Activated T-helper 1 cell treated with anti-CD3 and anti-CD28 coated beads, Interleukin-2, amount 50 U/mL, for 16 hours (primary cell): ENCODE measurements at places on chromosomes 7 and 10.

DNA sequence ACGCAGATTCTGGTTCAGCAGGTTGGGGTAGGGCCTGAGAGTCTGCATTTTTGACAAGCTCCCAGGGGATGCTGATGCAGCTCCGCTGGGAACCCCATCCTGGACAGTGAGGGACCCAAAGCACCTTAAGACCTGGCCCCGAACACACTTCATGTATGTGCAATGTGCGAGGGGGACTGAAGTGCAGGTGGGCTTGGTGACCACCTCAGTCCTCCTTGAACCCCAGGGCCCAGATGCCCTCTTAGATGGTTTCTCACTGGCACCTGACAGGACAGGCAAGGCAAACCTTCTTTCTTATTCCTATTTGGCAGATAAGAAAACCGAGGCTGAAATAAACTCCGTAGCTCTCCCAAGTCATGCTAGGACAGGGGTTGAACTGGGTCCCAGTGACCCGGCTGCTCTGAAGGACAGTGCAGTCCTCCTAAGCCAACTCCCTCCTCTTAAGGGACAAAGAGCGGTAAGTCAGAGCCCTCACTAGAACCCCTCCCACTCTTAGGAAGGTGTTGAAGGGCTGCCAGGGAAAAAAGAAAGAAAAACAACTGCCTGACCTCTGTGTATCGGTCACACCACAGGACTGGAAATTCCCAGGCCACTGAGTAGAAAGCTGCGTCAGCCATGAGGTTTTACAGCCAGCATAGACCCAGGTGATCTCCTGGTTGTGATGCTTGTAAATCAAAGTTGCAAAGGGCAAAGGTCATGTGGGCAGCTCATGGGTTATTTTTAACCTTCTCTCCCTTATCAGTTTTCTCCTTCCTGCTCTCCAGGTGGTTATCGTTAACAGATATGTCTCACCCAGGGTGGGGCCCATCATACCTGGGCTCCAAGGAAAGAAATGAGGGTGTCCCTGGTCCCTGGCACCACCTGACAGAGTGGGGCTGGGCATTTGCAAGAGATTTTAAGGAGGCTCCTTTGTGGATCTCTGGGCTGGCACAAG, 90.9 kb upstream of the SMNDC1 start:
- peak; percentile 9 for DNase-seq

- no peak for DNase-seq
Observed at GRCh38 chr10:47035819-47036337, 124.7 kb downstream of the PTPN20 start.

DNA sequence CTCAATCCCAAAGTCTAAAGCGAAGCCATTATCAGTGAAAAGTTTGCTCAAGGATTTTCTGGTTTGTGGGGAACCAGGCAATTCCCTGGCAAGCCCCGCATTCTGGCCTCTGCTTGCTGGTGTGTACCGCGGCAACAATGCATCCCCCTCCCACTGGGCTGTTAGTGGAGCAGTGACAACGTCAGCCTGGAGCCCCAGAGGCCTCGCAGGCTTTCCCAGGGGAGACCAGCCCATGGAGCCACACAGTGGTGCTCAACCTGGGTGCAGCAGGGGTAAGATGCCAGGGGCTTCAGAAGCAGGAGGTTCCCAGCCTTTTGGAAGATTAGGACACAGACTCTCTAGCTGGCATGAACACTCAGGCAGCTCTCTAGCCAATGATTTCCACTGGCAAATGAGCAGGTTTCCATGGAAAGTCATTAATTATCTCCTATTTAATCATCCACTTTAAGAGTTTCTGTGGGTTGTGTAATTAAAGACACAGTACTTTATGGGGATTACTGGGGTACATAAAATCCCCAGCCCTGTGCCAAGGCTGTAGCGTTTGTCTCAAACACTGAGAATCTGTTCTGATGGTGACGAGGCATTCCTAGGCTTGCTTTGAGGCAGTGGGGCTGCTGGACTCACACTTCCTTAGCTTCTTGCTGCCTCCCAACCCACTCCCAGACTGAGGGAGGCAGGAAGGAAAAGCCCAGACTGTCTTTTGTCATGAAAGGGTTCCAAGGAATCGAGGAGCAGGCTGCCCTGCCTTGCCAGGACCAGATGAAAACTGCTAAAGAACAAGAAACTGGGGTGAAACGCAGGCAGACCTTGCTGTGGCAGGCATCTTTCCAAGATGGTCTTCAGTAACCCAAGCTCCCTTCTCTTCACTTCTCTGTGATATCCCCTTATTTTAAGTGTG, 411.9 kb upstream of the SHH start:
- DNase-seq: no peak

GRCh38 chr10:100972115-100972903, 3.0 kb downstream of the SEMA4G start:
- no peak for DNase-seq

DNA sequence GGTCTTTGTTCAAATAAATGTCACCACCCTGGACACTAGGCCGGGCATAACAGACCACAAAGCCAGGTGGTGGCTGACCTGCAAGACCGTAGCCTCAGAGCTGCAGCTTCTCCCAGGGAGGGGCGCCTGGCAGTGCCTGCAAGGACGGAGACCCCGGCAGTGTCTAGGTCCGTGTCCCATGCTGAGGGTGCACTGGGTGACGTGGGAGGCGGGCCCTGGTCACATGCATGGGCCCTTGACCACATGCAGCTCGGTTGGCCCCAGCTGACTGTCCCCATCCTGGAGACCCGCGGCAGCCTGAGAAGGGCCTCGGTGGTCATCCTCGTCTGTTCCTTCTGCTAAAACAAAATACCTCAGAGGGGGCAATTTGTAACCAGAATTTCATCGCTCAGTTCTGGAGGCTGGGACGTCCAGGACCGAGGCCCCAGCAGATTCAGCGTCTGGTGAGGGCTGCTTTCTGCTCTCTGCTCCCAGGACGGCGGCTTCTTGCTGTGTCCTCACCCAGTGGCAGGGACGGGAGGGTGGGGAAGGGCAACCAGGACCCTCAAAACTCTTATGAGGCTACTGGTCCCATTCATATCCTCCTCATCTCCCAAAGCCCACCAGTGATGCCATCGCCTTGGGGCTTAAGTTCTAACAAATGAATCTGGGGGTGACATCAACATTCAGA, 36.8 kb downstream of the PWWP2B start:
- DNase-seq: no peak

GRCh38 chr10:127441350-127442219, 107.5 kb upstream of the NPS start:
- DNase-seq: no peak

- DNase-seq: no peak
Observed at GRCh38 chr10:34996843-34997242, 93.3 kb downstream of the CUL2 start.

- DNase-seq: no peak
Observed at GRCh38 chr7:72754312-72754711, 73.7 kb downstream of the TYW1B start.

DNA sequence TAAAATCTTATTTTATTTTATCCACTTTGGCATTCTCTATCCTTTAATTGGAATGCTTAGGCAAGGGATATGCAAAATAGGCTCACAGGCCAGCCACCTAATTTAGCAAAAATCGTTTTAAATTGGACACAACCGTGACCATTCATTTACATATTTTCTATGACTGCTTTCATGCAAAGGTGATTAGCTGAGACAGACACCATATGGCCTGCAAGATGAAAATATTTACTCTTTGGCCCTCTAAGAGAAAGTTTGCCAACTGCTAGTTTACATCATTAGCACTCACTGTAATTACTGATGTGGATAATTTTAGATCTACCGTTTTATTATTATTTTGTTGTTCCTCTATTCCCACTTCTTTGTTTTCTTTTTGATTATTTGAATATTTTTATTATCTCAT, 375.5 kb upstream of the LRRTM3 start:
- no peak for DNase-seq

DNA sequence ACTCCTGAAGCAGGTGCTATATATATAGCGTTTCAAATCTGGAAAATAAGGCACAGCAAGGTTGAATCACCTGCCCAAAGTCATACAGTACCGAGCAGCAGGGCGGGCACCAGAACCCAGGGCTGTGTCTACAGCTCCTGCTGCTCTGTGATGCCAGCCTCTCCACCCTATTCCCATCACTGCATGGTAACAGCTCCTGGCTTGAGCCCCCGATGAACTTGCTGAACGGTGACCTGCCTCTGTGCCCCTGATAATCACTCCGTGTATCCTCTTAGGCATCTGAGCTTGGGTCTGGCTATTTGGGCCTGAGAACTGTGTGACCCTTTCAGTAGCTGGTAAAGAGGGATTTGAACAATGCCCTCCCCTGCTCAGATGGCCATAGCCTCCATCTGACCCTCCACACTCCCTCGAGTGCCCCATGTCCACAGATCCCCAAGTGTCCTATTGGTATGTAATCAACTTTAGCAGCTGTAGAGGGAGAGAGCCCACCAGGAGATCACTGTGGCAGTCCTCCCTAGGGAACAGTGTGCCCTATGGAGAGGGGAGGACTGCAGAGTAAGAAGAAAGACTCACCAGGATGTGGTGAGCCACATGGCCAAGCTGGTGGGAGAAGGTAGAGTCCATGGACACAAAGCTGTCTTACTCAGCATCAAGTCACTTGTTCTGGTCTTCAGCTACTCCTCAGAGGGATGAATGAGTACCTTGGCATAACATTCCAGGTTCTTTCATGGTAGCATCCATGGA, 1.1 kb upstream of the ARHGAP22 start:
- DNase-seq: no peak

DNA sequence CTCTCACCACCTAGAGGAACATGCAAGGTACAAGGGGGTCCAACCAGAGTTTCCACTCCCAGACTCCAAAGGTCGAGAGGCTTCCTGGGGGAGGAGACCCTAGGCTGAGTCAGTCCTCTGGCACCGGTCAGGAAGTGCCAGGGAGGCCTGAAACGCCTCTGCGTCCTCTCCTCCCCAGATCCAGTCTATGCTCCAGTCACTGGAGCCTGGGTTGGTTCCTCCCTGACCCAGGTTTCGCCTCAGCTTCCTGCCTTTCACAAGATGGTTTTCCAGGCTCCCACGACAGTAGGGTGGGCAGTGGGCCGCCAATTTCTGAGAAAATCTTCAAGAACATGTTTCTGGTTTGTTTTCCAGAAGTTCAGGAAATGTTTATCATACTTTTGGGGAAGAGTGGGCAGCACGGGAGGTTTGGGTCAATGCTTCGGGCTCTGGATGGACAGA, 30.0 kb downstream of the DUSP5 start:
- DNase-seq: no peak

DNA sequence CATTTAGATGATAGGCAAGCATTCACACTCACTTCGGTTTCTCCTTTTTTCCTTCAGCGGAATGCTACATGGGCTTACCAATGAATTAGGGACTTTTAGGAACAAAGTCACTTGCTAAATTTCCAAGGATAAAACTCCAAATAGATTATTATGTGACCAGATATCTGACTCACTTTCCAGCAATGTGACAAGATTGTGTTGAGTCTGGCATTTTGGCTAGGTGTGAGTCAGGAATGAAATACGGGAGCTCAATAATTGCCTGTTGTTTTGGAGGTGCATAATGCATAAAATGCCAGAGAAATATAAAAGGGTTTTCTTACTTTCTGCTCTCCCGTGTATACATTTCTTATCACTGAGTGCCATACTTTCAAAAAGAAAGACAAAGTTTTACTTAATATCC, 721.1 kb downstream of the KCNMA1 start:
- DNase-seq: no peak

DNA sequence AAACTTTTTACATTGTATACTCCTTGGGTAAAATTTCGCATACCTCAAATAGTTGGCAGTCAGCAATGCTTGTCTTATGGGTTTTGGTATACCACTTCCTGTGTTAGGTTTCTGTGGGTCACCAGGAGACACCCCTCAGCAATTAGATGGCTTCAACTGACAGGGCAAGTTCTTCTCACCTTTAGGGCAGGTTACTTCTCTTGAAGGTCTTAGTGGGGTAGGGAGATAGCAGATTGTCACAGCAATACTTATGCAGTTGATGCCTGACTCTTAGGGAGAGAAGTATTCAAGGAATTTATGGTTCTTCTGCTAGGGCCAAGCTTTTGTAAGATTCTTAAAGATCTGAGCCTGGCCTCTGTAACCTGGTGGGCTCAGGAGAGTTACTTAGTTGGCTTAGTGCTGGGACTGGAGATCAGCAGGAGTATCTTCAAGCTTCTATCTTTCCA, 42.9 kb downstream of the MKLN1 start:
- no peak for DNase-seq

GRCh38 chr10:1526436-1527055, 210.8 kb downstream of the ADARB2 start:
- DNase-seq: no peak

DNA sequence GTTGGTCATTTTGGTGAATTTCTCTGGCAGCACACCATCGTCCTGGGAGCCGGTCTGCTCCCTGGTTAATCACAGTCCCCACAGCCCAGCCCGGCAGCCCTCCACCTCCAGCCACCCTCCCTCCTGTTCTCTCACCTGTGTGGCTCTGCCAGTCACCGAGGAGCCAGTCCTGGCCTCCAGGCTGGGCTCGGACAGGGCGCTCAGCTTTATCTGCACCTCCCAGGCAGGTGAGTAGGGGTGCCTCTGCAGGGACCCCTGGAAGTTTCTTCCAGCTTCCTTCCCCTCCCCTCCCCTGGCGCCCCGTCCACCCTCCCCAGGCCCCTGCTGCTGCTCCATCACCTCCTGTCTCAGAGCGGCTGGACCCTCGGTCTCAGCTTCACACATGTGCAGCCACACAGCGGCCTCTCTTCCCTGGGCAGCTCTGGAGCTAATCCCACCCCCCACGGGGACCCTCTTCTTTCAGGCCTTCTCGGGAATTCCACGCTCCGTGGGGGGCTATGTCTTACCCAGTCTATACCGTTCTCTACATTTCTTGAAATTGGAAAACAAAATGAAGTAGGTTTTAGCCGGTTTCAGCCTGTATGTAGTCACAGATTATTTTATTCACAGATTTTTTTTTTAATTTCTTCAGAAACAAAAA, 213.9 kb upstream of the PPP2R2D start:
- DNase-seq: no peak

GRCh38 chr10:2303169-2303568, 565.8 kb upstream of the ADARB2 start:
- DNase-seq: no peak

DNA sequence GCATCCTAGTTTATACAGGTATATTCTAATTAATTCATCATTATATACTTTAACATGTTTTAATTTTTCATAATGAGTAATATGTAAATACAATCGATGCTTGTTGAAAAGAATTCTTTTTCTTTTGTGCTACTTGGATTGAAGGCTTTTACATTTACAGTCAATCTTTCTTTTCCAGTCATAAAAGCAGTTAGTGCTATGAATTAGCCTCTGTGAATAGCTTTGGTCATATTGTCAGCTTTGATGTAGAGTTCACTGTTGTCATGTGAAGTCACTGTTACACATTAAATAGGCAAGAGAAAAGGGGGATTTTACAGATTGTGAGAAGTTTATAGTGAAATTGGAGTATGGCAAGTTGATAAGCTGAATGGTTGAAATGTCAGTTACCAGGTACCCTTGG, 103.3 kb upstream of the FAM133B start:
- no peak for DNase-seq

- no peak for DNase-seq
Observed at GRCh38 chr7:28376634-28377033, 35.7 kb upstream of the CREB5 start.
